ENCODE measurements at places on chromosomes 11 and 22.

DNA sequence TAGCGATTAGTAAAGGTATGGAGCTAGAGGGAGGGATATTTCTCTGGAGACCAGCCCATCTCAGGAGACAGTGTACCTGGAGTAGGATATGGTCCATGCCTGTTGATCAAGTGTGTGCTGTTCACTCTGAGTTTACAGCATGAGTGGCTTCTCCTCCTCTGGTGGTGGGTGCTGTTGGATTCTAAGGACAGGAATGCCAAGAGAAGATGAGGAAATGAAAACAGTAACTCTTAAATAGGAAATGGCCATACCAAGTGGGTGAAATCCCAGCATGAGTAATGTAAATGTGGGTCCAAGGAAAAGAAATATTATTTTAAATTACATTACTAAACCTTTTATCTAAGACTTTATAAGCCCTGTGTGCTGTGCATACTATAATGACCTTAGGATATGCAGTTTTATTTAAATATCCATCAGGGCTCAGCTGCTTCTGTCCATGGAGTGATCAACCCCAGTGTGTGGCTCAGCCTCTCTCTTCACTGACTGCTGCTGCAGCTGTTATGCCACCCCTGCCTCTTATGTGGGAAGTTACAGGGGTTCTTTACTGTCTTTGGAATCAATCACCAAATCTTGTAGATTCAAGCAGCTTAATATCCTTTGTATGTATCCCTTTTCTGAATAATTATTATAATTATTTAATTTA, 54.3 kb downstream of the FAT3 start:
- DNase-seq = no peak

GRCh38 chr22:19576460-19577421, 52.5 kb upstream of the CLDN5 start:
- DNase-seq = peak; percentile 41

- no peak for DNase-seq
Observed at GRCh38 chr22:30871391-30872284, 96.9 kb downstream of the MORC2 start.

GRCh38 chr11:19676475-19677380, 35.9 kb upstream of the NAV2 start:
- no peak for DNase-seq

DNA sequence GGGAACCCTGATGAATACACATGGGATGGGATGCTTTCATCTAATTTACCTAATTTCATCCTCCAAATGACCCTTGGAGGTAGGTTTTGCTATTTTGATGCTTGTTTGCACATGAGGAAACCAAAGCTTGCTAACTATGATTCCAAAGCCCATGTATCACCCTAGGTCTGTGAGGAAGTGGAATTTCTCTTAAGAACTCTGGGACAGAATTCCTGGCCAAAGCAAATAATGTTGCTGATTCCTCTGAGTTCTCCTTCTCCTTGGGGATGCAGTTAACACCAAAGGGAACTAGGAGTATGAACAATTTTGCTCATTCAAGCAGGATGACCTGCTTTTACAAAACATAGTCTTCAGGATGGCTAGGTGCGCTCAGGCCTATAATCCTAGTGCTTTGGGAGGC, 80.0 kb downstream of the KCNC1 start:
- no peak for DNase-seq

DNA sequence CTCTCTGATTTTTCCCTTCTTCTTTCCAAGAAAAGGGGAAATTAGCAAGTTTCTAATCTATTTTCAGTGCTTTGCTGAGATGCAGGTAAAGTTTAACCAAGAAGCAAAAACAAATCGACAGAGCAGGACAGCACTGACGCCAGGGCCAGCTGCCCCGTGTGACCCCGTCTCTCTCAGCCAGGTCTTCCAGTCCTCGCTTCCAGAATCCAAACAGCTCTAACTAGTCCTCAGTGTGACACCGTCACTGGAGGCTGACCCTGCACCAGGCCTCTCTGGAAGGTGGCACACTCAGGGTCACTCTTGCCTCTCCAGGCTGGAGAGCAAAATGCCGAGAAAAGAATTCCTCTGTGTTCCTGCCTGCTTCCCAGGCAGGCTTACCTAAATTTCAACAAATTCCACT, 44.8 kb downstream of the SHANK2 start:
- DNase-seq = no peak

GRCh38 chr11:16287630-16288280, 68.6 kb downstream of the SOX6 start:
- no peak for DNase-seq

- DNase-seq = no peak
Observed at GRCh38 chr11:130674686-130675308, 226.4 kb downstream of the ADAMTS15 start.

DNA sequence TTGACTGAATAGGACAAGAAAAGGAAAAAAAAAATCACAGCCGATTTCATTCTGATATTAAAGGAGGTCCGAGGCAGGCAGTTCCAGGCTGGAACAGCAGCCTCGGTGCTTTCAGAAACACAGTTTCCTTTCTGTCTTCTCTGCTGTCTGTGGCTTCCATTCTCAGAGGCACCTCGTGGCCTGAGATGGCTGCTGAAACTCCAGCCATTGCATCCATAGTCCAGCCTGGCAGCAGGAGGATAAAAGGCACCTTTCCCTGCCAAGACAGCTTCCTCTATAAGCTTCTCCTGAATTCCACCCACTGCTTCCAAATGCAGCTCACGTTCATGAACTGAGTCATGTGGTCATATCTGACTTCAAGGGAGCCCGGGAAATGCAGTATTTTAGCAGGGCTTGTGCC, 390.5 kb downstream of the TBC1D22A start:
- no peak for DNase-seq

DNA sequence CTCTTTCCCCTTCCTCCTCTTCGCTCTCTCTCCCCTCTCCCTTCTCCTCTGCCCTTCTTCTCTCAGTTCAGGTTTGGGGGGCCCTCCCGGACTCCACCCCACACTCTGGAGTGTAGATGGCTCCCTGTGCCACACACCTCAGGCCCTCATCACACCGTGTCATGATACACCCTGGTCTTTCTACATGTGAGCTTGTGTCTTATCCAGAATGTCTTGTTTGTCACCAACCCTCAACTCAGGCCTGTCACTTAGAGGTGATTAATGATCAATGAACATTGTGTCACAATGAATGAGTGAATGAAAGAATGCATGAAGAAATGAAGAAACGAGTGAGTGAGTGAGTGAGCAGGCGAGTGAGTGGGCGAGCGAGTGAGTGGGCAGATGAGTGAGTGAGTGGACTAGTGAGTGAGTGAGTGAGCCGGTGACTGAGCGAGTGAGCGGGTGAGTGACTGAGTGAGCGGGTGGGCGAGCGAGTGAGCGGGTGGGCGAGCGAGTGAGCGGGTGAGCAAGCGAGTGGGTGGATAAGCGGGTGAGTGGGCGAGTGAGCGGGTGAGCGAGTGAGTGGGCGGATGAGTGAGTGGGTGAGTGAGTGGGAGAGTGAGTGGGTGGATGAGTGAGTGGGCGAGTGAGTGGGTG, 33.8 kb downstream of the CAPN1 start:
- DNase-seq = peak; percentile 56

Measured in activated naive CD4-positive, alpha-beta T cell treated with anti-CD3 and anti-CD28 coated beads, Interleukin-2, amount 50 U/mL, for 16 hours (primary cell).